ENCODE measurements at places on chromosomes 3 and 15.
A peak's percentile ranks its signal among the peaks of the same experiment; 100 is the strongest.

GRCh38 chr3:119795849-119796248, 13.9 kb downstream of the NR1I2 start:
- no peak for DNase-seq

DNA sequence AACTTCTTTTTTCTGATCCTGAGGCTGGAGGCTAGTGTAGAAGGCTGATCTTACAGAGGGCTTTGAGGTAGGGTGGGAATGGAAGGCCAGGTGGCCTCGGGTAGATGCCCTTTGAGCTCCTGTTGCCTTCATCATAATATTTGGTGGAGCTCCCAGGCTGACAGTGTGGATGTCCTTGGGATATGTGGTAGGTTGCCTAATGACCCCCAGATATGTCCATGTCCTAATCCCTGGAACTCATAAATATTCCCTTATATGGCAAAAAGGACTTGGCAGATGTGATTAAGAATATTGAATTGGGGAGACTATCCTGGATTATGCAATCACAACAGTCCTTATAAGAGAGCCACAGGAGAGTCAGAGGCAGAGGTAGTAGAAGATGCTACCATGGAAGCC, 5.5 kb downstream of the ADAMTSL3 start:
- DNase-seq = no peak

- DNase-seq = no peak
Measured at GRCh38 chr3:197471221-197472010, 84.4 kb downstream of the BDH1 start.

GRCh38 chr3:132395126-132395525, 22.2 kb upstream of the DNAJC13 start:
- no peak for DNase-seq

GRCh38 chr15:29270169-29270955, 740 bp upstream of the NSMCE3 start:
- DNase-seq = no peak

GRCh38 chr3:195584543-195584870, 767 bp upstream of the APOD start:
- DNase-seq = no peak

GRCh38 chr3:193345431-193345830, 33.1 kb downstream of the ATP13A5 start:
- DNase-seq = no peak

GRCh38 chr3:43211681-43212080, 74.7 kb upstream of the SNRK start:
- DNase-seq = no peak

- DNase-seq = no peak
Measured at GRCh38 chr15:98501192-98501591, 147.1 kb upstream of the IGF1R start.

DNA sequence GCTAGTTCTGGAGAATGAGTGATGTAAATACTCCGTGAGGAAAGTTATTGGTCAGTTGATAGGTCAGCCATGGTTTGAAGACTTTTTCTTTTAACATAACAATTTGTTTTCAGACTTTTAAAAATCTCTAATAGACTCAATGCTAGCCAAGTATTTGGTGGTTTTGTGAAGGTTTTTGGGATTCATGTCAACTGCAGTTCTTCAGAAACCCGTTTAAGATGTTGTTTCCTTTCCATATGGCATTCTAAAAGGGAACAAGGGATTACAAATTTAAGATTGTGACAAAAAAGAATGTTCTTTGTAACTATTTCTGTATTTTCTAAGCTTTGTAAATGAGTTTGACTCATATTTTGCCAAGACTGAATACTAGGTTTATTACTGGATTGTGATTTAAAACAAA, 281.7 kb upstream of the COL8A1 start:
- DNase-seq = no peak

- no peak for DNase-seq
Measured at GRCh38 chr15:29322415-29322814, 52.8 kb upstream of the NSMCE3 start.

- no peak for DNase-seq
Measured at GRCh38 chr3:48466386-48467109, 20.0 kb downstream of the ATRIP start.

DNA sequence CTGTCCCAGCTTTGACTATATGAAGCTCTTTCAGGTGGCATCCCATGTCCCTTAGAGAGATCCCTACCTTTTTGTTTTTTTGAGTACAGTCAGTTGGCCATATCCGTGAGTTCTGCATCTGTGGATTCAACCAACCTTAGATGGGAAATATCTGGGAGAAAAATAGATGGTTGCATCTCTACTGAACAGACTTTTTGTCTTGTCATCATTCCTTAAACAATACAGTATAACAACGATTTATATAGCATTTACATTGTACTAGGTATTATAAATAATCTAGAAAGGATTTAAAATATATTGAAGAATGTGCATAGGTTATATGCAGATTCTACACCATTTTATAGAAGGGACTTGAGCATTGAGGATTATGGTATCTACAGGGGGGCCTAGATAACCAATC, 65.1 kb downstream of the APBA2 start:
- DNase-seq = no peak

- no peak for DNase-seq
Measured at GRCh38 chr15:57652481-57652880, 54.0 kb upstream of the POLR2M start.

DNA sequence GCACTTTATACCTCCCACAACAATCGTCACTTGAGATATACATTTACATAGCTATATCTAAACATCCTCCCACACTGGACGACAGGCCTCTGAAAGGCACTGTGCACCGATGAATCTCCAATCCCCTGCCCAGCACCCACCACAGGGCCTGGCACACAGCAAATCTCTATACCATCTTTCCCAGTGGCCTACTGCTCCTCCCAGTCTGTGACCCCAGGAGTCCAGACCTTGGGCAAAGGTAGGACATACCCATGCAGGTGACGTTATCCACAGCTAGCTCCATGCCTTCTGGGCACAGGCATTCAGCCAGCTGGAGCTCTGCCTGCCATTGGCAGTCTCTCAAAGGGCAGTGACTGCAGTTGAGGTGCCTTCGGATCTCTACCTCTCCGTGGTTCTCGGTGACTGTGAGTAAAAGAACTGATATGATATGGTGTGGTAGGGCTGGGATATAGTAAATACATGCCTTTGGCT, 5.8 kb downstream of the LTK start:
- DNase-seq = no peak

- DNase-seq = peak; percentile 40
Measured at GRCh38 chr15:65869954-65870871, 922 bp downstream of the RAB11A start.

DNA sequence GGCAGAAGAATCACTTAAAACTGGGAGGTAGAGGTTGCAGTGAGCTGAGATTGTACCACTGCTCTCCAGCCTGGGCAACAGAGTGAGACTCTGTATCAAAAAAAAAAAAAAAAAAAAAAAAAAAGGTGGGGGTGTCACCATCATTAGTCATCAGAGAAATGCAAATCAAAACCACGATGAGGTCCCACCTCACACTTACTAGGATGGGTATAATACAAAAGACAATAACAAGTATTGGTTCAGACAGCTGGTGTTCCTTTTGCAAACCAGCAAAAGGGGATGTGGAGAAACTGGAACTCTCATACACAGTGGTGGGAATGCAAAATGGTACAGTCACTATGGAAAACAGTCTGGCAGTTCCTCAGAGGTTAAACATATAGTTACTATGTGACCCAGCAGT, 78.7 kb upstream of the TSC22D2 start:
- no peak for DNase-seq

DNA sequence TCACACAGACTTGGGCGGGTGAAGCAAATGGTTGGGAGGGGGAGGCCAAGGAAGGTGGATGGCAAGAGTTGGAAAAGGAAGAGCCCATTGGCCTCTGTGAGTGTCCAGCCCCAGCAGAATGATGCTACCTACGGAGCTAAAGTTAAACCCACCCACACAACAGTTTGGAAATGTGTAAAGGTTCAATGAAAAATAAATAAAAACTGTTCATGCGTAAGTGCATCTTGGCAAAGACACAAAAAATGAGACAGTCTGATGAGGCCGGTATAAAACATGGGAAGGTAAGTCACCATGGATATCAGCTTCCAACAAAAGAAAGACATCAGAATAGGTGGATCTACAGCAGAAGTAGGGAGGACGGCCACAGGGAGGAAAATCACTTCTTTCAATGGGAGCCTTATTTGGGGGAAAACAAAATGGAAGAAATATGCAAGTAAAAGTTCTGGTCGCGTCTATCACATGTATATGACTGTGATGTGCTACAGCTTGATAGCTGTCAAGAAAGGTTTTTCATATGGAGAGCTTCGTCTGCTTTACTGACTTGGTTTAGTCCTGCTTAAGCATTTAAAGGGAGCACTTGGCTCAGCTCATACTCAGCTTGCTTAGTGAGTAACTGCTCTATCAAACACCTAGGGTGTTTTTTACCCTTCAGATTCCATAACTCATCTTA, 82.8 kb downstream of the TIGIT start:
- no peak for DNase-seq

GRCh38 chr3:127288921-127289705, 1.3 kb upstream of the PRR20G start:
- DNase-seq = peak; percentile 39

DNA sequence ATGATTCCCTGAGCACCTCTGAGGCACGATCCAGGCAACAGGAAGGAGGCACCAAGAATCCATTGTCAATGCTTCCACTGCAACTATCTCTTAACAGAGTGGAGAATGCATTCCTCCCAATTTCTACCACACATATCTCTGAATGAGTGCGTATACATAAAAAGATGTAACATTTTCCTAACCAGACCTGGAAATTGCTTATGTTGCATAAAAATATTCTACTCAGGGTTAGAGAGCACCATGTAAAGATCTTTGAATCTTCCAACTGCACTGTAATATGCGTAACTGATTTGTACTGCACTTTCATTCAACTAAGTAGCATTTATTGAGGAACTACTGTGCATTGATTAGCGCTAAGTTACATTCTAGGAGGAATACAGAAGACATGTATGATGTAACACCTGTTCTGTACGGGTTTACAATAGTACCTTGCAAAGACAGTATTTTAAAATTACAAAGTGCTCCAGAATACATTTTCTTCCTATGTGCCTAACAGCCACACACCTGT, 237.8 kb downstream of the EBLN2 start:
- DNase-seq = no peak

DNA sequence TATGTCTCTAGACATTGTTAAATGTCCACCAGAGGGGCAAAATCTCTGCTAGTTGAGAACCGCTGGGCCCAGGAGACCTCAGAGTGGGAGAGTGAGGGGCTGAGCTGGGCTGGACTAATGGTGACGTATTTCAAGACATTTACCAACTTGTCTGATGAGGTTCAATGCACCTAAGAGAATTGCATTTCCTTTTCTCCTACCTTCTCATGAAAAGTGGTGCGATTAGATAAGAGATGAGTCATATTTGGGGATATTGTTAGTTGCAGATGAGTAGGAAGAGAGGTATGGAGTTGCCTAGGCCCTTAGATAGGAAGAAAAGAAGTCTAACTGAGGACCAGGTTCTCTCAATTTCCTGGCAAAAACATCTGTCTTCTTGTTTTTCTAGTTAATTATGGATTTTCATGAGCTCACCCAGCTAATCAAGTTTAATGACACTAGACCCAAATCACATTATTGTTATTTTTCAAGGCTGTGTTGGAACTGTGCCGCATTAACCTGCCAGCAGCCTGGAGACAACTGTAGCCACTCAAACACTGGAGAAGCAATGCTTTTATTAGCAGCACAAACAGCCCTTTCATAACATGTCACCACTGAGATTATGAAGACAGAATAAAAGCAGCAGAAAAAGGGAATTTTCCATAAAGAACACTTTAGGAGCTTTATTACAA, 144.2 kb downstream of the PDCD6IP start:
- DNase-seq = peak; percentile 73

GRCh38 chr3:13655061-13655913, 106.4 kb downstream of the FBLN2 start:
- peak; percentile 56 for DNase-seq

Measured in SK-N-DZ (cell line).